ENCODE measurements at places on chromosomes 6 and 20.

GRCh38 chr6:123439371-123439770 is 197.4 kb downstream of the TRDN start:
- no peak for DNase-seq

- no peak for DNase-seq
Measured at GRCh38 chr6:118335325-118335816, 212.7 kb upstream of the PLN start.

DNA sequence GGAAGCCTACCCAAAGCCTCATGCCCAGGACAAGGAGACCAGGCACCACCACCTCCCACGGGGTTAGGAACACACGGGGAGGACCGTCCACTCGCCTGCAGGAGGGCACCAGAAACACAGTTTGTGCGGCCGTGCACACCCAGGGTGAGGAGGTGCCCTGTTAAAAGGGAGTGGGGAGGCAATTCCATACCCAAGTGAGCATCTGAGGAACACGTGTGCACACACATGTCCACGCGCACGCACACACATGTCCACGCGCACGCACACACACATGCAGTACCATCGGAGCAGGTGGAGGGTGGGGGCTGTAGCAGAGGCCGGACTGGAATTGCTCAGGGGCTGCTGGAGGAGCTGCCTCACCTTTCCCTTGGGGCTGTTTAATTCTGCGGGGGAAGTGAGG is 259.4 kb downstream of the TAF4 start:
- DNase-seq: no peak

- DNase-seq: no peak
Measured at GRCh38 chr6:133855276-133855990, 33.5 kb upstream of the TCF21 start.

- no peak for DNase-seq
Measured at GRCh38 chr20:31260326-31260932, 3.0 kb downstream of the DEFB115 start.

DNA sequence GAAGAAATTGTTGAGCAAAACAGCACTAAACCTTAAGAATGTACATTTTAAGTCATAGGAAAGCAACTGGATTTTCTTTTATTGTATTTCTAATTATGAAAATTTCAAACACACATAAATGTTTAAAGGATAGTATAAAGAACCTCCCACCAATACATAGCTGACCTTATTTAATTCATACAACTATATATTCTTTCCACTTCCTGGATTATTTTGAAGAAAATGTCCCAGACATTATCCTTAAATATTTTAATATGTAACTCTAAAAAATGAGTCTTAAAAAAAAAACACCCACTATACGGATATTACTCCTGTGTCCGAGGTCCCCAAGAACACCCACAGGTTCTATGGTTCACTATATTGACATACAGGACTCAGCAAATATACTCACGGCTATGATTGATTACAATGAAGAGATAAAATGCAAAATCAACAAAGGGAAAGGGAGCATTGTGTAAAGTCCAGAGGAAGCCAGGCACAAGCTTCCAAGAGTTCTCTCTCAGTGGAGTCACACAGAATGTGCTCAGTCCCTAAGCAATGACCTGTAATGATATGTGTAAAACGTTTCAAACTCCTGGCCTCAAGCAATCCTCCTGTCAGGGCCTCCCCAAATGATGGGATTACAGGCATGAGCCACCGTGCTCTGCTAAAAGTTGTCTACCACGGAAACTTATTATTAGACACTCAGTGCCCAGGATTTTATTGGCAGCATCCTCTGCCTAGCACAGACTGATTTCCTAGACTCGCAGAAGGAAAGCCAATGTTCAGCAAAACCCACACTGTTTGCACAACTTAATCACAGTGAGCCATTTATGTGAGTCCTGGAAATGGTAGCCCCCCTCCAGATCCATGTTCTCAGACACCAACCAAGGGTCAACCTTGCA is 23.2 kb downstream of the GLYATL3 start:
- no peak for DNase-seq

GRCh38 chr6:23307516-23307915 is 738.1 kb downstream of the HDGFL1 start:
- no peak for DNase-seq

GRCh38 chr6:133170602-133171001 is 70.6 kb upstream of the EYA4 start:
- DNase-seq: no peak

- no peak for DNase-seq
Measured at GRCh38 chr6:112225691-112226090, 28.7 kb downstream of the LAMA4 start.

- no peak for DNase-seq
Measured at GRCh38 chr6:154868143-154868594, 126.9 kb upstream of the TIAM2 start.

GRCh38 chr6:55874316-55874715 is 1.1 kb downstream of the BMP5 start:
- DNase-seq: no peak

- no peak for DNase-seq
Measured at GRCh38 chr20:45358282-45359068, 4.5 kb upstream of the SYS1 start.

DNA sequence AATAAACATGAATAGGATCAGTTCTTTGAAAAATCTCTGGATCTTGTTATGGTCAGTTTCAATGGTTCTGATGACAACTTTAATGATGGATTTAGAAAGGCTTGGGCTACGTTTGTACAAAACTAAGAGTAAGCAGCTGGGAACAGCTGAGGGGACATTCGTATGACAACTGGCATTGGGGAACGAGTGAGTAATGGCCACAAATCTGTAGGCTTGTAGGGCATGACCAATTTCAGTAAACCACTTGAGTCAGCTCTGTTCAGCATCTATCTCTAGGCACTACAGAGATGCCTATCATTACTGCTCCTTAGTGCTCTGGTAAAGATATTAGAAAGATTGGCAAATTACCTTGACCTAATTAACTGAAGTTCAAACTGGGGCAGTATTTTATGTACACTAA is 1375.6 kb downstream of the EPHA7 start:
- DNase-seq: no peak

DNA sequence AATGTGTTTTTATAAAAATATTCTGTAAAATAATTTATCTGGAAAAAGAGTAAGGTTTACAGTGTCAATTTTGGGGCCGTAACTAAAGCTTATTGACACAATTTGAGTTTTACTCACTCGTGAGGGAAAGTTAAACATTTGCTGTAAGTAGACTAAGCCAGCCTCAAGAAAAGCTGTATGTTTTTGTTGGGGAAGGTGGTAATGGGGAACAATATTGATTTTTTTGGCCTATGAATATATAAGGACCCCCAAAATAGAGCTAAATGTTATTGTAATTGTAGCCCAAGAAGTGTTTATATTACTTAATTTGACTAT is 1.4 kb downstream of the SENP6 start:
- no peak for DNase-seq

GRCh38 chr20:51500936-51501335 is 41.6 kb downstream of the NFATC2 start:
- DNase-seq: no peak

DNA sequence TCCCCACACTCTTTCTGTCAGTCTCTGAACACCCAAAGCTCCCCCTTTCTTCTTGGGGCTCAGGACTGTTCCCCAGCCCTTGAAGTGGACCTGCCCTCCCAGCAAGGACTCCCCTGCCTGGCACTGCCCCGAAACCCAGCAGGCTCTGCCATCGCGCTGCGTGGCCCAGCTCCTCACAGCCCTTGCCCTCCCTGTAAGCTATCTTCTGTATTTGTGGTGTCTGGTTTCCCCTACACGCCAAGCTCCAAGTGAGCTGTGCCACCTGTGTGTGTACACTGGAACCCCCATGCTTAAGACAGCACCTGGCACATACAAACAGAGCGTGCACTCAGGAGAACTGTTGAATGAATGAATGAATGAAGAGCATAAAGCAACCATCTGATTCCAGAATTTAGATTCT is 57.7 kb downstream of the TMEM242 start:
- no peak for DNase-seq

- no peak for DNase-seq
Measured at GRCh38 chr6:21341910-21342309, 251.6 kb upstream of the SOX4 start.

DNA sequence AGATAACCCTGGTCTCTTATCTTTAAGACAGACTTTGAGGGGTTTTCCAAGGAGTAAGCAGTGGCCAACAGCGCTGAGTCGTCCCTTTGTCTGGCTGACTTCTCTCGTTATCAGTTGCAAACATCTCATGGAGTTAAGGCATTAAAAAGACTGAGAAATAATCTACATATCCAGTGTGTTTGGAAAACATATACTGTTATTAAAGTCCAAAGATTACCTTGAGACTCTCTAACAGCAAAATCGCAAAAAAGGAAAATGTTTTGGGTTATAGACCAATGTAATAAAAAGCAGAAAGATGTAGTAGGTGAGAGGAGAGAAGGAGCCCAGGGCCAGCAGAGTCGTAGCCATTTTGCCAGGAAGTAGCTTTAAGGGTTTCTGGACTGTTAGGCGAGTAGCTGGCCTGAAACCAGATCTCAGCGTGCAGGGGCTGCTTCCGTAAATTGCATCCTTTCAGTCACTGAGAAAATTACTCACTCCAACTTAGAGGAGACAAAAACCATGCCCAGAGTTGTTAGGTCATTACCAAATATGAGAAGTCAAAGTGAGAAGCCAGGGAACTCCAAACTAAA is 24.6 kb downstream of the MYLK4 start:
- no peak for DNase-seq

GRCh38 chr6:36724514-36725390 is 27.1 kb downstream of the RAB44 start:
- DNase-seq: peak; percentile 13

DNA sequence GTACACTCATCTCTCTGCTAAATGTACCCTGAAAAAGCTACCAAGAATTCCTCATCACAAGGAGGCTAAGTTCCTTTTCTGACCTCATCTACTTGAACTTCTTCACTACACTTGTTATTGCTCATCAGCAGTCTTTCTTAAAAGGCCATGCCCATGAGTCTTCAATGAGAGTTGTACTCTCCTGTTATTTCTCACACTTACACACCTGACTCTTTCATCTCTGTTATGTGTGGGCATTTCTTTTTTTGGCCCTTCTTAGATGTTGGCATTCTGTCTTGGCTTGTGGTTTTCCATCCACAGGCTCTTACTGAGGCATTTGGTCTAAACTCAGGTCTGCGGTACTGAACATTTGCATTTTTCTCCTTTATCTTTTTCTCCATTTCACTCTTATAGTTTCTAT is 10.7 kb upstream of the SLC17A1 start:
- no peak for DNase-seq

GRCh38 chr6:26445934-26446667 is 5.8 kb downstream of the BTN3A3 start:
- peak; percentile 23 for DNase-seq

DNA sequence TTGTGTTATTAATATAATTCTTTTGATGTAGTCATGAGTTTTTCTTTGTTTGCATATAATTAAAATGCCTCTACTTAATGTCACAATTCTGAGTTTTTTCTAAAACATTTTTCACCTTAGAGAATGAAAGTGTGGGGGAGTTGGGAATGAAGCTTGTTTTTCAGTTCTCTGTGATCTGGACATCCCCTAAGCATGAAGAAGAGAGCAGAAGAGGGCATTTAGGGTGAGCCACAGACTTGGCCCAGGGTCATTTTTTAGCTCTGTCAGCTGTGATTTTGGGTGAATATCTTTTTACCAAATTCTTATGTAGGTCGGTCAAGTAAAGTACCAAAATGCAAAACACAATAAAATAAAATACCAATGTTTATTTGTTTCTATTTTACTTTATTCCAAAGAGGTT is 3.9 kb downstream of the OTOR start:
- DNase-seq: no peak

Data from stimulated activated CD4-positive, alpha-beta T cell treated with anti-CD3 and anti-CD28 coated beads, TNF-alpha, amount 100 ng/mL, for 24 hours (primary cell).